A549 treated with DMSO at 1 μM for 4 hours (cell line): ENCODE measurements at places on chromosomes 3 and 15. TPM values are rescaled to one million over a fixed set of nuclear protein-coding genes. Genes with fewer than 3 reads are reported as not detected.

The CYP8B1 gene
- total RNA-seq: not detected in 5 replicates

The PFKFB4 gene
- total RNA-seq: 15.6 to 24.2 TPM (median 17.2 TPM) in 5 replicates

The OXTR gene
- total RNA-seq: 7.8 to 11.7 TPM (median 10.2 TPM) in 5 replicates

The TPRG1 gene
- total RNA-seq: 0.14 to 0.55 TPM (median 0.24 TPM) in 5 replicates

The STRA6 gene
- total RNA-seq: 48.6 to 75.8 TPM (median 62.5 TPM) in 5 replicates

The FBN1 gene
- total RNA-seq: 7.4 to 12.3 TPM (median 9.2 TPM) in 5 replicates

The SCAP gene
- total RNA-seq: 24.4 to 32.8 TPM (median 28.7 TPM) in 5 replicates

The C3orf20 gene
- total RNA-seq: 0.03 TPM in 2 of 5 replicates, not detected in the others

The ROPN1 gene
- total RNA-seq: not detected in 5 replicates

The KCNAB1 gene
- total RNA-seq: not detected in 5 replicates

The GPR62 gene
- 0.06 TPM in 1 of 5 replicates, not detected in the others for total RNA-seq

The CLDN18 gene
- total RNA-seq: not detected in 5 replicates

The ALDH1A2 gene
- 0.16 to 0.49 TPM (median 0.32 TPM) in 5 replicates for total RNA-seq

The THRB gene
- total RNA-seq: 1.5 to 2.7 TPM (median 1.8 TPM) in 5 replicates

The ILDR1 gene
- total RNA-seq: not detected in 5 replicates

The FBXW12 gene
- not detected in 5 replicates for total RNA-seq

The C2CD4A gene
- total RNA-seq: 0.02 to 0.07 TPM (median 0.02 TPM) in 3 of 5 replicates, not detected in the others

The LHFPL4 gene
- 0.06 to 0.15 TPM (median 0.08 TPM) in 5 replicates for total RNA-seq

The IMPG2 gene
- total RNA-seq: 0.01 to 0.02 TPM (median 0.01 TPM) in 3 of 5 replicates, not detected in the others

The SEMA3F gene
- total RNA-seq: 7.7 to 9.8 TPM (median 9.3 TPM) in 5 replicates

The NR2E3 gene
- total RNA-seq: 0.13 to 0.36 TPM (median 0.18 TPM) in 5 replicates

The EAF2 gene
- 2.4 to 2.9 TPM (median 2.8 TPM) in 5 replicates for total RNA-seq

The GOLGA8R gene
- total RNA-seq: 0.18 to 0.29 TPM (median 0.20 TPM) in 4 of 5 replicates, not detected in the other

The P2RY13 gene
- total RNA-seq: not detected in 5 replicates

The ATP13A5 gene
- not detected in 5 replicates for total RNA-seq

The SLC22A14 gene
- total RNA-seq: 0.07 to 0.19 TPM (median 0.08 TPM) in 3 of 5 replicates, not detected in the others

The PLSCR5 gene
- total RNA-seq: not detected in 5 replicates

The NT5DC2 gene
- total RNA-seq: 90.1 to 108 TPM (median 96.0 TPM) in 5 replicates

The CKMT1B gene
- 2.5 to 4.8 TPM (median 4.2 TPM) in 5 replicates for total RNA-seq

The MUC4 gene
- 0.05 to 0.06 TPM in 2 of 5 replicates, not detected in the others for total RNA-seq

The SPATA12 gene
- 0.45 to 0.64 TPM (median 0.52 TPM) in 5 replicates for total RNA-seq

The PRSS50 gene
- not detected in 5 replicates for total RNA-seq

The SLC28A2 gene
- not detected in 5 replicates for total RNA-seq

The GOLGA8J gene
- 0.10 TPM in 1 of 5 replicates, not detected in the others for total RNA-seq

The EIF2A gene
- total RNA-seq: 70.2 to 93.3 TPM (median 80.9 TPM) in 5 replicates

The ADGRG7 gene
- total RNA-seq: not detected in 5 replicates

The FOXB1 gene
- not detected in 5 replicates for total RNA-seq
